Stimulated activated CD4-positive, alpha-beta T cell treated with anti-CD3 and anti-CD28 coated beads, Interleukin-12 subunit alpha, Interleukin-12 subunit beta, amount 100 ng/mL, for 24 hours (primary cell): ENCODE measurements at places on chromosomes 3 and 15.

- no peak for DNase-seq
Measured at GRCh38 chr3:107271787-107272387, 105.4 kb upstream of the CCDC54 start.

- DNase-seq = no peak
Measured at GRCh38 chr15:51403072-51403878, 61.8 kb downstream of the GLDN start.

DNA sequence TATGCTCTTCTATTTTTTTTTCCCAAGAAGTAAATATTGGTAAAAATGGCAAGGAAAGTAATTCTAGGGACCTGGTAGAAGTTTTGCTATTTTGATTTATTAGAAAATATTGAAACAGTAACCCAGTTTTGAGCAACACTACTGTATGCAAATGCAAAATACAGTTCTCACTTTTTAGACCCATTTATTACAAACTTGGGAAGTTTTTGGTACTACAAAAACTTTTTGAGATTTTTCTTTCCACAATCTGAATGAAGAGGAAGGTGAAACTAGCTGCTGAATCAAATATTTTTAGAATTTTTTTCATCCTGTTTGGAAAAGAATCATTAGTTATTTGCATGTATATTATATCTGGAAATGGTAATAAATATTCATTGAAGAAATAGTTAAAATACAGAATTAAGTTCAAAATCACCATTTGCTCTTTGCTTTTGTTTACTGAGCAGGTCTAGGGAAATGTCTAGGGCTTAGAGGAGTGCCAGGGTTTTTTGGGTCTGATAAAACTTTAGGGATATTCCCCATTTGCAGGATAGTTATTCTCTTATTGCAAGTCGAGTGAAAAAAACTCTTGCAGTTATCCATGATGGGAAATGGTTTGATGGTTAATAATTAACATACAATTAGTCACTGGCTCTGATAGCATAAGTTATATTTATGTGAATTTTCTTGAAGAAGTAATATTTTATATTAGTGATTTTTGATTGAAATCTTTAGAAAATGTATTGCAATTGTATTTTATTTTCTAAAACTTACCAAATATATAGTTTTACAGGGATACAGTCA lies 47.0 kb downstream of the TCF12 start:
- no peak for DNase-seq

DNA sequence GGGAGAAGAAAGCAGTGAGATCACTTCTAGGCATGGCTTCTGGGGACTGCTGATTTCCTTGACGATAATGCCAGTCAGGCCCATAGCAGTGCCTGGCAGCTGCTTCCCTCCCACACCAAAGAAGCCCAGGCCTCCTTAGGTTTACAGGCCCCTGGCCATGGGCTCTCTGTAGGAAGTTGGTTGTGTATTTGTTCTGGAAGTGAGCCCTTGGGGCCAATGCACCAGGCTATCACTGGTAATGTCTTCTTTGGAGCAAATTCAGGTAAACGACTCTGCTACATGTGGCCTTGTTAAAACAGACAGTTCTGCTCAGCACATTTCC lies 89.3 kb downstream of the CCNL1 start:
- DNase-seq = no peak

DNA sequence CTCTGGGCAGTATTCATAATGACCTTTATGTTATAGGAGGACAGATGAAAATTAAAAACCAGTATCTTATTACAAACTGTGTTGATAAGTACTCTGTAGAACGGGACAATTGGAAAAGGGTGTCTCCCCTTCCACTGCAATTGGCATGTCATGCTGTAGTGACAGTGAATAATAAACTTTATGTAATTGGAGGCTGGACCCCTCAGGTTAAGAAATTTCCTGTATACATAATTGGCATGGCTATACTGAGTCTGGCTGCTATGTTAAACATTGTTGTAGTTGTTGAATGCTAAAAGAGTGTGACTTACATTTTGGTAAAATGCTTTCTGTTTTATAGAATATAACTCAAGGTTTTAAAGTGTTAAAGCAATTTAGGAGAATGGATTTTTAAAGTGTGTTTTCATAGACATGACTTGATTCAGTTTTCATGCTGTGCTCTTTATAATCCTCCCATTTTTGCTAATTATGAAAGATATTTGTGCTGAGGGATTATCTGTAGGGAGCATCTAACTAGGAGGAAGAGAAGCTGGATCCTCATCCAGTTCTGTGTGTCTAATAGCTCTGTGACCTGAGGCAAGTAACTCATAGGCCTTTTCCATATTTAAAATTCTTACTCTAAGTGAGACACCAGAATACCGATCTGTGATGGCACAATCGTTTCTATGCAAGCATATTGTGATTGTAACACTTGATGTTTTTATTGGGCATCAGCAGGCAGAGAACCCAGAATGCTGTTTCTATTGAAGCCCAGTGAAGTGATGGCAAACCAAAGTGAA lies 13.0 kb downstream of the KBTBD12 start:
- DNase-seq = no peak

- no peak for DNase-seq
Measured at GRCh38 chr3:59310736-59311135, 260.9 kb upstream of the CFAP20DC start.

GRCh38 chr3:66372681-66373350 lies 128.0 kb downstream of the LRIG1 start:
- no peak for DNase-seq
